Dorsolateral prefrontal cortex (tissue), 122 donors: ENCODE measurements at places on chromosomes 4 and X.

GRCh38 chrX:56233682-56234081 lies 1.5 kb downstream of the KLF8 start:
- no peak for DNase-seq

DNA sequence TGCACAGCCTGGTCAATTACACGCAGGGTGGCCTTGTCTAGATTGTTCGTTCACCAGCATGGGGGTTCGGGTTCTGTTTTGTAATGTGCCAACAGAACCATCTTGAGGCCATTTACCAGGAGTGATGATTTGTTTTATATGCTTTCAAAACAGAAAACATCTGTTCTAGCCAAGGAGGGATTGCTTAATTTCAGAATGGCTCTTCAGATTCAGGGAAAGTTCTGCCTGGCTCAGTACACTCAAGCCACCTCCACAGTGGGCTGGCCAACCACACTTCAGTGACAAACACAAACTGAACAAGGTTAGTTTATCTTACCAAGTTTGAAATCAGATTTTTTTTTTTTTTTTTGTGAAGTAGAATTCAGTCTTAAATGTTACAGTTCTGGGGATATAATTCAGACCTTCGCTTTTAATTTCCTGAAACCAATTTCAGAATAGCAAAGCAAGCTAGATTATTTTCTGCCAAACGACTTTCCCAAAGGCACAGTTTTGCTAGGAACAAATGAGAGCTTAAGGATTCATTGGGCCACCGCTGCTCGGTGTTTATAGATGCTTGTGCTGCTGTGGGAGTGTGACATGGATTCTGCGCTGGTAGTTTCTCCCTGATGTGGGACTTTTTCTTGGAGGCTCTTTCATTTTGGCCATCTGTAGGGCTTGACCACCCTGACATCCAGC lies 23.4 kb downstream of the SMS start:
- no peak for DNase-seq

DNA sequence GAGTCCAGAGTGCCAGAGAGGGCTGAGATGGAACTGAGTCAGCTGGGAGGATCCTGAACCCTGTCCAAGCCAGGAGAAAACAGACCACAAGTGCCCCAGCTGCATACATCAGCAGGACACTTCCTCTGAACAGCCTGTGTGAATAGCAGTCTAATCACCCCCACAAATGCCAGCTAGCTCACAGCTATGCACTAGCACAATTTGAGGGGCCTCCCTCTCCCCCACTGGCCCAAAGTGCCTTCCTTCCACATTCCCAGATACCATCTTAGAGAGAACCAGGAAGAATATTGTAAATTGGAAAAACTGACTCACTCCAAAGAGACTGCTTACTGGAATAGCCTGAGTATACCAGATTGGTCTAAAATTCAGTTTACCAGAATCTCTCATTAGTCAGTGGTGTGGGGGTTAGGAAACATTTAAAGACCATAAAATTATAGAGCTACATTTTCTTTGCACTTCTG lies 292.6 kb upstream of the KLF3 start:
- DNase-seq = no peak

GRCh38 chrX:1084689-1085088 lies 127.8 kb downstream of the CRLF2 start:
- DNase-seq = no peak

DNA sequence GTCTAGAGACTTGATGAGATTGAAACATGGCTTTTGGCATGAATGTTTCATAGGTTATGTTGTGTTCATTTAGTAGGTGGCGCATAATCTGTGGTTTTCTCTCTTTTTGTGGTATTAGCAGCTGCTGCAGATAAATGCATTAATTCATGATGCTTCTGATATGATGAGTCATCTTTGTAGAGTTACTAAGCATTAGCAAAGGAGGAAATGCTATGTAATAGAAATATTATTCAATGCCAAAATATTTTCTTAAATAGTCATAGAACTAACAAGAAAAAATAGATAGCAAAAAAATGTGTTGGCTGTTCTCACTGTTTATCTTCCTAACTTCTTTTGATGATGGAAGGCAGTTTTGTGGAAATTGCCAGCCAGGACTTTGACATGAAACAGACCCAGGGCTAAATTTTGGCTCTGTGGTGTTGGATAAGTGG lies 3.6 kb downstream of the ZXDB start:
- no peak for DNase-seq

GRCh38 chrX:81542255-81542654 lies 340.4 kb downstream of the SH3BGRL start:
- DNase-seq = no peak

GRCh38 chrX:41781500-41781899 lies 57.5 kb downstream of the GPR82 start:
- DNase-seq = no peak

- DNase-seq = no peak
Observed at GRCh38 chr4:61950625-61951024, 750.5 kb downstream of the ADGRL3 start.

DNA sequence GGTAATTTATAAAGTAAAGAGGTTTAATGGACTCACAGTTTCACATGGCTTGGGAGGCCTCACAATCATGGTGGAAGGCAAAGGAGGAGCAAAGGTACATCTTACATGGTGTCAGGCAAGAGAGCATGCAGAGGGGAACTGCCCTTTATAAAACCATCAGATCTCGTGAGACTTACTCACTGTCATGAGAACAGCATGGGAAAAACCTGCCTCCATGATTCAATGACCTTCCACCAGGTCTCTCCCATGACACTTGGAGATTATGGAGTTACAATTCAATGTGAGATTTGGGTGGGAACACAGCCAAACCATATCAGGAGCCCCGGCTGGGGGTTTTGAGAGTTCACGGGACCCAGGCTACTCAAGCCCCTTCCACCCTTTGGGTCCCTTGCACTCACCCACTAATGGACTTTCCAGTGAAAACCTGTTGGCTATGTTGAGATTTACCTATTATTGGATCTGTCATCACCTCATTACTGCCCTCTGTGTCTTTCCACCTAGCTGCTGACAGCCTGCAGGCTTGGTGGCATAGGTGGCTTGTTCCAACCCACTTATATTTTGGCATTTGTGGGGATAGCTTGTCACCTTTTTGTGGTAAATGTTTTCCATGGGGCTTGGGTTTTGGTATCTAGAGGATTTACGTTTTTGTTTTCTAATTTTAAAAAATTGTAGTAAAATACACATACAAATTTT lies 24.0 kb downstream of the IGFBP7 start:
- DNase-seq = no peak

GRCh38 chrX:146055733-146056132 lies 238.1 kb downstream of the SLITRK2 start:
- DNase-seq = no peak

DNA sequence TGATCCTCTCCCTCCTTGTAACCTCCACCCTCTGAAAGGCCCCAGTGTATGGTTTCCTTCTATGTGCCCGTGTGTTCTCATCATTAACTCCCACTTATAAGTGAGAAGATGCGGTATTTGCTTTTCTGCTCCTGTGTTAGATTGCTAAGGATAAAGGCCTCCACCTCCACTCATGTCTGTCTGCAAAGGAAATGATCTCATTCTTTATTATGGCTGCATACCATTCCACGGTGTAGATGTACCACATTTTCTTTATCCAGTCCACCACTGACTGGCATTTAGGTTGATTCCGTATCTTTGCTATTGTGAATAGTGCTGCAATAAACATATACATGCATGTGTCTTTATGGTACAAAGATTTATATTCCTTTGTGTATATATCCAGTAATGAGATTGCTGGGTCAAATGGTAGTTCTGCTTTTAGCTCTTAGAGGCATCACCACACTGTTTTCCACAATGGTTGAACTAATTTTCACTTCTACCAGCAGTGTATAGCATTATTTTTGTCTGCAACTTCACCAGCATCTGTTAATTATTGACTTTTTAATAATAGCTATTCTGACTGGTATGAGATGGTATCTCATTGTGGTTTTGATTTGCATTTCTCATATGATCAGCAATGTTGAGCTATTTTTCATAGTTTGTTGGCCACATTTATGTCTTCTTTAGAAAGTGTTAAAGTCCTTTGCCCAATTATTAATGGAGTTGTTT lies 1030.9 kb downstream of the FSTL5 start:
- DNase-seq = no peak

- no peak for DNase-seq
Observed at GRCh38 chr4:185729391-185729804, 82.6 kb downstream of the SORBS2 start.

GRCh38 chr4:57443787-57444186 lies 333.6 kb upstream of the IGFBP7 start:
- DNase-seq = no peak

DNA sequence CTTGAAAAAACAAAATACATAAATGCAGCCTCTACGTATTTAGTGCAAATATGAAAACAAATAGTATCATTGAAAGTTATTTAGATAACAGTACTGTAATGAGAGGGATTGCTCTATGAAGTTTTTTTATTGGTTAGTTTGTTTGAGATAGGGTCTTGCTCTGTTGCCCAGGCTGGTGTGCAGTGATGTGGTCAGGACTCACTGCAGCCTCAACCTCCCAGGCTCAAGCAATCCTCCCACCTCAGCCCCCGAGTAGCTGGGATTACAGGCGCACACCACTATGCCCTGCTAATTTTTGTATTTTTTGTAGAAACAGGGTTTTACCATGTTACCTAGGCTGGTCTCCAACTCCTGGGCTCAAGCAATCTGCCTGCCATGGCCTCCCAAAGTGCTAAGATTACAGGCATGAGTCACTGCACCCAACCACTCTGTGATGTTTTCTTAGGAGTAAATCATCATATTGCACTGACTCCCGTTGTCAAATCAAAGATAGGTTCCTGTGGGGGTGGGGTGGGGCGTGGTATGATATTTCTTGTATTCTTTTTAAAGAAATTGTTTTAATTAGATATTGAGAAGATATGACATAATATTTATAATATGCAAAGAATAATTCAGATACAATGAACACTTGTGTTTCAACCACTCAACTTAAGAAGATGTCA lies 75.8 kb downstream of the ATG4A start:
- DNase-seq = no peak

DNA sequence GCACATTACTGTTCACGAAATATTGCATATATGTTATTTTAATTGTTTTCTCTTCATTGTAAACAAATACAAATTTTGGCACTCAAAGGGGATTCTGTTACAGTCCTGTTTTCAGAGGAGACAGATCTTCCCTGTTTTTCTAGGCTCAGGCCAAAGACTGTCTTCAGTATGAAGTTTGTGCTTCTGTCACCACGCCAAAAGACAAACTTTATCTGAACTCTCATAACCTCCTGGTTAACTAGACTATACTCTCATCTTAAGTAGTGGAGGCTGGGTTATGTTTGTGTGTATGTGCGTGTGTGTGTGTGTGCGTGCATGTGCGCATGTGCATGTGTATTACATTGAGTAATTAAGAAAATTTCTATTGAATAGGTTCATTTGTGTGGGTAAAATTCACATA lies 676.8 kb upstream of the HS3ST1 start:
- no peak for DNase-seq

DNA sequence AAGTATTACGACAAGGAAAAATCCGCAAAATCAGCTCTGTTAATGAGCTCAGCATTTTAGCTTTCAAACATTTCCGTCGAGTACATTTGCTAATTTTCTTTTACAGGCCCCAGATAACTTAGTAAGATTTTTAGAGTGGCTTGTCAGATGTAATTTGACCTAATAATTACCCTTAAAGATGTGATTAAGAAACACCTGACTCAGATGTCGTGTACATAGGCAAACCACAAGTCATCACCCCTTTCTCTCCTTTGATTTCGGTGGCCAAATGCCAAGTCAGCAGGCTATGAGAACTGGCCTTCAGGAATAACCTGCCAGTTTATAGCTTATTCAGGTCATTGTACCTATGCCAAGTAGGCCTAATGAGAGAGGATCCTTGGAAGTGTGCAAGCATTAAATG lies 369.6 kb downstream of the PCDH7 start:
- DNase-seq = no peak

GRCh38 chr4:151576627-151577026 lies 167.7 kb downstream of the FHIP1A start:
- DNase-seq = no peak
